ENCODE measurements at places on chromosomes 3 and 15.

DNA sequence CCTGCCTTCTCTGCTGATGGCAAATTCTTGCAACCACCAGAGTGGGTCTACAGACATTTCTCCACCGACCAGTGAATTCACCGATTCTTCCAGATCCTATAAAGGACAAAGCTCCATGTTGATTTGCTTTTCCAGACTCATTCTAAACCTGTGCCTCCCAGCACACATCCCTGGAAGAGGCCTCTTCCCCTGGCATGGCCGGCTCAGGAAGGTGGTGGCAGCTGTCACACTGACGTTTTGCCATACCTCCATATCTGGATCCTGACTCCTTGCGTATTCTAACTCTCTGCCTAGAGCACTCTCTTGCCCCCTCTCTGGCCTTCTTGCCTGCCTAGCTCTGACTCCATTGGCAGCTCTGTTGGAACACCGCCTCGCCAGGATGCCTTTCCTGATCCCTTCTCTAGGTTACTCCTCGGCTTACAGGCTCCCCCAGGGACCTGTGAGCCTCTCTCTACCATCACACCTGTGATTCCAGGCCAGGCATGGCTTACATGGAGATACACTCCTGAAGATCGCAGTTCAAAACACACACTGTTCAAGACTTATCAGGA is 31.0 kb downstream of the SLCO2A1 start:
- no peak for DNase-seq

GRCh38 chr3:127728417-127729015 is 55.8 kb downstream of the ABTB1 start:
- no peak for DNase-seq

- DNase-seq: no peak
These were observed 4.9 kb upstream of the TBC1D5 start for GRCh38 chr3:17747174-17747889.

DNA sequence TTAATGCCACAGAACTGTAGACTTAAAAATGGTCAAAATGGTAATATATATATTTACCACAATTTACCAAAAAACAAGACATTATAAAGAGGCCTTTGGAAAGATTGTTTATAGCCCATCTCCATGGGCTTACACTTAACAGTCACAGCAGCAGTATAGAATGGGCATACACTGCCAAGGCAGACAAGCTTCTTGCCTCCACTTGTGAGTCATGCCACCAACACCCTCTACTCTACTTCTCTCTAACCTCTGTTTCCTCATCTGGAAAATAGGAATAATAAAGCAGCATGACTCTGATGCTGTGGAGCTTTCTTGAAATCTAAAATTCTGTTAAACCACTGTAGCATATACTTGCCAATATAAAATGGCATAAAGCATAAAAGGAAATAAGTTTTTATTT is 14.4 kb upstream of the GPR156 start:
- no peak for DNase-seq

GRCh38 chr3:10992943-10993728 is 588 bp downstream of the SLC6A1 start:
- no peak for DNase-seq

- no peak for DNase-seq
These were observed 543.7 kb downstream of the FHIT start for GRCh38 chr3:60707452-60708020.

DNA sequence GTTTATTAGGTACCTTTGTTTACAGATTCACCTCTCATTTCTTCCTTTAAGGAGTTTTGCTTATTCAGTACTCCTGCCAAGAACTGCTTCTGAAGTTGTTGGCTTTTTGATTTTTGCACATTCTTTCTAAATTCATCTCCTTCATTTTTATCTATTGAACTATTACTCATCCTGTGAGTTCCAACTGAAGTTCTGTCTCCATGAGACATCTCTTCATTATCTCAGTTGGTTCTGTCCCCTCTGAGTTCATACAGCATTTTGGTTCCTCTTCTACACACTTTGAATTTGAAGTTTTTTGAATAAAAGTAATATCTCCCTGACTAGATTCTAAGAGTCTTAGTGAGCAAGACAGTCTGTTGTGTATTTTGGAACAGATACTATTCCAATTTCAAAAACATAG is 299.7 kb downstream of the OTOL1 start:
- DNase-seq: no peak

DNA sequence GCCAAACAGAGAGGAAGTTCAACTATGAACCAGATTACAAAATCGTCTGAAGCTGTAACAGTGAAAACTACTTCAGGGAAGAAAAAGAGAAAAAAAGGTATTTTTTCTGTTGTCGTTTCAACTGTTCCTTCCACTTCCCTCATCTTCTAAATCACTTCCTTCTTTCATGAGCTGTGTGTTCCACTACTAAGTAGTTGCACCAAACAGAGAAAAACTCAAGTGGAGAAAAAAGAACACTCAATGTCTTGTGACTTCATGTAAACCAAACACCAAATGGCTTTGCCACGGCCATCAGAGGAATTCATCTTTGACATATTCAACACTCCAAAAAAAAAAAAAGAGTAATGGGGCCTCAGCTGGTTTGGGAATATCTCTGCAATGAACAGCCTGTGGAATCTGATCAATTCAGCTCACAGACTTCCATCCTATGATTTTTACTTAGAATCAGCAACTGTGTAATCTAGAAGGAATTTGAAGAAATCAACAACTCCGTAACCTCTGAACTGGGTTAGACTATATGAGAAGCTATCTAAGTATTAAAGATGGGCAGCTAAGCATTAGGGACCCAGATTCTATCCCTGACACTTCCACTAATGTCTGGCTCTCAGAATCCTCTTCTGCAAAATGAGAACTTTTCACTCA is 47.5 kb upstream of the RNF7 start:
- no peak for DNase-seq

DNA sequence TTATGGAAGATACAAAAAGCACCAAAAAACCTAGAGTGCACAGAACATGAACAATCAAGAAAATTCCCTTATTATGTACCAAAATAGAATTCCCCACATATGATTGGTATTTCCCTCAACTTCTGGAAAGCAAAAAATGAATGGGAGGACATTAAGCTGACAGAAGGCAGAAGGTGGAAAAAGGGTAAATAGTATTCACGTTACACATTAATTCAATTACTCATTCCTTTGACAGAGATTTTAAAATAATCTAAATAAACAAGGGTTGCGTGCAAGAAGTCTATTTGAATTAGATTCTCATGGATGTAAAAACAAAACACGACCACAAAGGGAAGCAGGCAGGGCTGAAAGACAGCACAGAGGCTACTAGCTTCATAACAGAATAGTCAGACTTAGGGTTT is 260.5 kb upstream of the ZPLD1 start:
- no peak for DNase-seq
